Lower leg skin (tissue), 4 donors: ENCODE measurements at places on chromosomes 16 and 17.
A peak's percentile ranks its signal among the peaks of the same experiment; 100 is the strongest.

GRCh38 chr16:28042811-28043210 is 20.7 kb downstream of the GSG1L start:
- no peak for DNase-seq

GRCh38 chr16:57628783-57629293 is 408 bp downstream of the ADGRG1 start:
- DNase-seq = no peak

DNA sequence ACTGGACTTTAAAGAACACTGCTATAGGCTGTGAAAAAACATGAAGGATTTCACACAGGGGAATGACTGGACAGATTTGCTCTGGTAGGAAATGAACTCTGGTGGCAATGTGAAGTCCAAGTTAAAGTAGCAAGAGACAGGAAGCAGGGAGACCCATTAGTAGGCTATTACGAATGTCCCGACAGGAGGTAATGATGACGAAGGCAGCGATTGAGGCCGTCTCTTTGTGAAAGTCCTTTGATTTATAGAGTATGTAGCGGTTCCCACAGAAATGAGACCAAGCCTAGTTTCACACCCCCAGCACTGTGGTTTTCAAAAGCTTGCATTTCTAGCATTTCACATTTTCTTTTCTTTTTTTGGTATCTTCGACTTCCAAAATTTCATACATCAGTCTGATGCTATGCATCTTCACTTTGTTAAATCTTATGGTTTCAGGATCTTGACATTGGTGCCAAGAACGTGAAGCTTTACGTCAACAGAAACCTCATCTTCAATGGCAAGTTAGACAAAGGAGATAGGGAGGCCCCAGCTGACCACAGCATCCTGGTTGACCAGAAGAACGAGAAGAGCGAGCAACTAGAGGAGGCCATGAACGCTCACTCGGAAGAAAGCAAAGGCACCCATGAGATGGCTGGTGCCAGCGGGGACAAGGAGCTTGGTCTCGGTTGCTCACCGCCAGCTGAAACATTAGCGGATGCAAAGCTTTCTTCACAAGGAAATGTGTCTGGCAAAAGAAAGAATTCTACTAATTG is 189.8 kb downstream of the KATNIP start:
- no peak for DNase-seq

DNA sequence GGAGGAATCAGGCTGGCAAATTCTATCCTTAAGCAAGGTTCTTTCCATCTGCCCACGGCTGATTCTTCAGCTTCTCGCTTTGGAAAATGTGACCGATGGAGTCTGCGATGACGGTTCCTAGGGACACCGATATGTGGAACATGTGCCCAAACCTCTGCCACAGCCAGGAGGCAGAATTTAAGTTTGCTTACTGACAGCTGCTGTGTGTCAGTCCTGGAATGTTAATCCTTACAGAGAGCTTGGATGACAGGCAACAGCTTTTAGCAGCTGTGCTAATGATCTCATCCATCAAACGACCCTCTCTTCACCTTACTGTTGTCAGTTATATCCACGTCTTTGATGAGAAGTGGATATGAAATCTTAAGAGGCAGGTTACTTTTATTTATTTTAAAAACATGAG is 11.4 kb upstream of the MYH13 start:
- DNase-seq = no peak

- no peak for DNase-seq
Observed at GRCh38 chr17:35259001-35259400, 16.1 kb downstream of the SLFN5 start.

GRCh38 chr17:42179911-42180410 is 981 bp downstream of the KCNH4 start:
- no peak for DNase-seq

GRCh38 chr16:55699616-55700015 is 43.8 kb downstream of the SLC6A2 start:
- DNase-seq = peak; percentile 72

DNA sequence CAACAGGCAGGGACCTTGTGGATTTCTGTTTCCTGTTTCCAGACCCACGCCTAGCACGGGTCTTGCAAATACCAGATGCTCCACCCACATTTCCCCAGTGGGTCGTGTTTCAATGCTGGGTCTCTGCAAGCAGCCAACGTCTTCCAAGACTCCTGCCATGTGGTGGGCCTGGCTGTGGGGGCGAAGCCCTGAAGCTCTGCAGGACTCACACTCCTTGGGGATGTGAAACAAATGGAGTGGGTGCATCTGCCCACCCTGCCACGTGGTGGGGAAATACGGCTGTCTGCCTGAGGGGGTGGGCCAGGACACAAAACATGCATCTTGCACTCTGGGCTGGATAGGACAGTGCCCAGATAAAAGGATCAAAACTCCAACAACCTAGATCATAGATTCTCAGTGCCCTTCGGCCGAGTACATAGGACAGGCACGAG is 32.6 kb downstream of the FA2H start:
- no peak for DNase-seq

DNA sequence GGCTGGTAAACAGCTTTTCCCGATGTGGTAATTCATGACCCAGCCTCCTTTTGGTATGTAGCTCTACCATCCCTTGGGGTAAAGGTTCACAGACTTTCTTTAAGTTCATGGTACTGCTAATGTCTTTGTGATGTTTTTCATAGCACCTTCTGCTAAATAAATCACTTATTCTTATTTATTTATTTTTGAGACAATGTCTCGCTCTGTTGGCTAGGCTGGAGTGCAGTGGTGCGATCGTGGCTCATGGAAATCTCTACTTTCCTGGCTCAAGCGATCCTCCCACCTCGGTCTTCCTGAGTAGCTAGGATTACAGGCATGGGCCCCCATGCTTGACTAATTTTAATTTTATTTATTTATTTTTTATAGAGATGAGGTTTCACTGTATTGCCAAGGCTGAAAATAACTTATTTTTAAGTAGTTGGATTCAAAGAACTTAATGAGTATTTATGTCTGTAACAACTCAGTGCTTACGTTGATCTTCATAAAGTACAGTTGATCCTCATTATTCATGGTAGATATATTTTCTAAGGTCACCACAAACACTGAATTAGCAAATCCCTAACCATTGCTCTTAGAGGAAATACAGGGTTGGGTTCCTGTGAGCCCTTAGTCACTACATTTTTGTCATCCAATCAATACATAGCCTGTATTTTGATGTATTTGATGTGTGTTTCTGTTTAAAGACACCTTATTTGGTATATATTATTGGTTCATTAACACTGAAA is 97.1 kb downstream of the SHISA9 start:
- no peak for DNase-seq

GRCh38 chr17:20244671-20245070 is 222.7 kb downstream of the LGALS9B start:
- no peak for DNase-seq

- DNase-seq = no peak
Observed at GRCh38 chr17:50634915-50635731, 442 bp downstream of the ABCC3 start.

GRCh38 chr16:89708481-89708931 is 7.0 kb upstream of the SPATA2L start:
- no peak for DNase-seq

DNA sequence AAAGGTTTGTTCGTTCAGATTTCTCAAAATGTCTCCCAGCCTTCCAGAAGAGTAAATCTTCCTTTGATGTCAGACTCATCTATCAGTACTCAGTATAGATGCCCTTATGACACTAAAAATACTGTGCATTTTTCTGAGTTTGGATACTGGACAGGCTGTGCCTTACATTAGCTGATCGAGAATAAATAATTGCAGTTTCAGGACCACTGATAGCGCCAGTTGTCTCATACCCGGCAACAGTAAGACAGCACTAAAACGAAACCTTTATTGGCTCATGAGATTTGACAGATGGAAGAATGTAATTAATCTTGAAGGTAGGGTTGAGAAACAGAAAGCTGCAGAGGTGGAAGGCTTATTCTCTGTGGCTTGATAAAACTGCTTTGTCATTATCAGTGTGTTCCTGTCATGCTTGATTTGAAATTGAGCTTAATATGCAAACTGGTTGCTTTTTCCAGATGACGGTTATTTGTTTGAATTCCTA is 1.2 kb downstream of the ATP6V0A1 start:
- DNase-seq = no peak

DNA sequence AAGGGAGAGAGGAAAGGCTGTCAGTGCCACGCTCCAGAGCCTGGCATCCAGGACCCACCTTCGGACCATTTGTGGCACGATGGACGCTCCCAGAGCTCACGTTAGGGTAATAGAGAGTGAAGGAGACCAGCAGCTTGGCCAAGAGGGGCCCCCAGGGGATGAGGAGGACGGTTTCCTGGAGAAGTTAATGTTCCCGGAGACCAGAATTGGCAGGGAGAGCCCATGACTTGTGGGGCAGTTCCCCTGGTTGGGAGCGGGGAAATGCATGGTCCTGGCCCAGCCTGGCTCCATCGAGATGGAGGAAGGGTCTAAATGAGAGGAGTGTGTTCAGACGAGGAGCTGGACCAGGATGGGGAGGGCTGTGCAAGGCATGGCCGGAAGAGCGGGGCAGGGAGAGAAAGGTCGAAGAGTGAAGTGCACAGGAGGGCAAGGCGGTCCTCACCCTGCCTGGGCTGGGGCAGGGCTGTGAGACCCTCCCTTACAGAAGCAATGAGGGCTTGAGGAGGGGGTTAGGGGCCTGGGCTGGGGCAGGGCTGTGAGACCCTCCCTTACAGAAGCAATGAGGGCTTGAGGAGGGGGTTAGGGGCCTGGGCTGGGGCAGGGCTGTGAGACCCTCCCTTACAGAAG is 2.9 kb upstream of the HIC1 start:
- no peak for DNase-seq
